ENCODE measurements at places on chromosomes 2 and 18. TPM values are rescaled to one million over a fixed set of nuclear protein-coding genes. Genes with fewer than 3 reads are reported as not detected.

GRCh38 chr2:118841828-118842461 is 5.5 kb downstream of the EN1 start:
- DNase-seq: no peak

- no peak for DNase-seq
Measured at GRCh38 chr2:168718622-168719021, 83.8 kb upstream of the NOSTRIN start.

Gene SCTR
- total RNA-seq: not detected

GRCh38 chr2:44285174-44285573 is 9.9 kb downstream of the SLC3A1 start:
- DNase-seq: no peak

DNA sequence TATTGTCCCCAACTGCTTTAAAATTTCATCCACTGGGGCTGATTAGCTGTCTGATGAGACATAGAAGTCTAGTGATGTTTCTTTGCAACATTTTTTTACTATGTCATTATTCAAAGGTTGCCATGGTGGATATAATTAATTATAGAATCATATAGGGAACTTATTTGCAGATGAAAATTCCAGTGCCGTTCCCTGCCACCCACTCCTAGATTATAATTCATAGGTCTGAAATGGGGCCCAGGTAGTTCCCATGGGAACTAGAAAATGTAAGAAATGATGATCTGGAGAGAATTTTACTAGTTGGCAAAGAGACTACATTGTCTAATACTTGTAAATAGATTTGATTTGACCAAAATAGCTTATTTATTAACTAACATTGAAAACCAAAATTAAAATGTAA is 1496.5 kb upstream of the NXPH2 start:
- DNase-seq: no peak

DNA sequence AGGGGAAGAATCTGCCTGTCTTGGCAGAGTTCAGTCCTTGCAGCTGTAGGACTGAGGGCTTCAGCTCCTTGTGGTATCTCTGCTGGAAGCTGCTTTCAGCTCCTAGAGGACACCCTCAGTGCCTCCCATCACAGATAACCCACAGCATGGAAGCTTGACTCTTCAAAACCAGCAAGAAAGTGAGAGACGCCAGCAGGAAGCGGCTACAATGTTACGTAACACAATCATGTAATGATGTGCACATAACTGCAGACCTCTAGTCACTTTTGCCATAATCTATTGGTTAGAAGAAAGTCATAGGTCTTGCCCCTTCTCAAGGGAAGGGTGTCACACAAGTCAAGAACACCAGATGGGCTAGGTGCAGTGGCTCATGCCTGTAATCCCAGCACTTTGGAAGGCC is 69.1 kb upstream of the AFF3 start:
- DNase-seq: no peak

GRCh38 chr2:75241696-75242095 is 42.4 kb upstream of the TACR1 start:
- no peak for DNase-seq

- DNase-seq: no peak
Measured at GRCh38 chr2:77713412-77713811, 191.2 kb upstream of the LRRTM4 start.

Gene POTEJ
- not detected for total RNA-seq

Gene RNMT
- total RNA-seq: 47.2 TPM

Gene CRYGD
- not detected for total RNA-seq

- DNase-seq: no peak
Measured at GRCh38 chr2:165572151-165572550, 102.7 kb downstream of the CSRNP3 start.

GRCh38 chr18:42583283-42583731 is 532.2 kb downstream of the RIT2 start:
- DNase-seq: no peak

DNA sequence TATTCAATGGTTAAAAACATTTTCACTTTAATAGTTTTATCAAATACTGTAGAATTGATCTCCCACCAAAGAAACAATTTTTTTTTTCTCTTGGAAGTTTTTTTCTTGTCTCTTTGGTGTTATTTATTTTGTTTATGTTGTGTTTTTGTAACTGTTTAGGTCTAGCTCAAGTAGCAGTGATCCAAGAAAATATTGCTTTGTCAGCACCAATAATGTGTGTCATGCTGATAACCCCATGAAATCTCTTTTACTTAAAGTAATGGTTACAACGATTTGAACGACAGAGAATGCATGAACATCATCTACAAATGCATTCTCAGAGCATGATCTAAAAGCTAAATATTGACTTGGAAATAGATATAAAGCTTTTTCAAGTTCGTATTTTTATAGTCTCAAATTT is 122.9 kb downstream of the DOK6 start:
- DNase-seq: no peak

- DNase-seq: no peak
Measured at GRCh38 chr2:179606141-179606540, 255.3 kb downstream of the ZNF385B start.

GRCh38 chr2:149799013-149799705 is 211.6 kb upstream of the MMADHC start:
- no peak for DNase-seq

DNA sequence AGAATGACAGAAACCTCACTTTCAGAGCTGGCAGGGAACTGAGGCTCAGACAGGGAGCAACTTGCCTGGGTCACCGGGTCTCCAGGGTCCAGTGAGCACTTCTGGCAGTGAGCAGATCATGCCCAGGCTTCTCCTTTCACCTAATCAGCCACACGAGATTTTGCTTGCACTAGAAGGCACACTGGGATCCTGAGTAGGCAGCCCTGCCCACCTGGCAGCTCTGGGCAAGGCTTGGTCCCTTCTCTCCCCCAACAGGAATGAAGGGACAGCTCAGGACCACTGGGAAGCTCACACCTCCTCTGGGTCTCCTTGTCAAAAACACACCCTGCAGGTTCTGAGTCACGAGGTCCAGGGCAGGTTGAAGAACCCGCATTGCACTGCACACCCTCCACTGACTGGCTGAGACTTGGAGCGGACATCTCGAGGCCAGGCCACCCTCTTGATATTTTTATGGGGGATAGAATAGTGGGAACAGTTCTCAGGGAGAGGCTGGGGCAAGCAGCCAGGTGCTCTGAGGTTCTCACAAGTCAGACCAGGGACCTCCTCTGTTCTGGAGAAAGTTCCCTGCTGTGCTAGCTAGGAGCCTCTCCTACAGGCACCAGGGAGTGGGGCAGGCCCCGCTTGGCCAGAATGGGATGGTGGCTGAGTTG is 5.7 kb downstream of the MAL start:
- no peak for DNase-seq

GRCh38 chr2:38109732-38110181 is 33.8 kb upstream of the CYP1B1 start:
- DNase-seq: no peak

- no peak for DNase-seq
Measured at GRCh38 chr18:21830532-21830931, 89.9 kb downstream of the MIB1 start.

Gene GAREM1
- total RNA-seq: not detected

GRCh38 chr2:120887741-120888231 is 152.1 kb downstream of the GLI2 start:
- no peak for DNase-seq

DNA sequence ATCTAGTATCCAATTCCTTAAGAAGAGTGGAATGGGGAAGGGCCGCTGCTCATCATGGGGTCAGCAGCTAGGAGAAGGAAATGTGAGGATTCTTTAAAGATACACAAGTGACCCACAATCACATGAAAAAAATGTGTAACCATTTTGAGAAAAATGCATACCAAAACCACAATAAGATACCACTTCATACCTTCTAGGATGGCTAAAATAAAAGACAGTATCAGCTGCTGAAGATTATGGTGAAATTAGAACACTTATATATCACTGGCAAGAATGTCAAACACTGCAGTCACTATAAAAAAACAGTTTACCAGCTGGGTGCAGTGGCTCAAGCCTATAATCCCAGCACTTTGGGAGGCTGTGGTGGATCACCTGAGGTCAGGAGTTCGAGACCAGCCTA is 67.9 kb downstream of the C2orf74 start:
- no peak for DNase-seq

Gene SLC4A5
- 1.2 TPM for total RNA-seq

- DNase-seq: no peak
Measured at GRCh38 chr2:1874101-1874865, 130.0 kb upstream of the PXDN start.

DNA sequence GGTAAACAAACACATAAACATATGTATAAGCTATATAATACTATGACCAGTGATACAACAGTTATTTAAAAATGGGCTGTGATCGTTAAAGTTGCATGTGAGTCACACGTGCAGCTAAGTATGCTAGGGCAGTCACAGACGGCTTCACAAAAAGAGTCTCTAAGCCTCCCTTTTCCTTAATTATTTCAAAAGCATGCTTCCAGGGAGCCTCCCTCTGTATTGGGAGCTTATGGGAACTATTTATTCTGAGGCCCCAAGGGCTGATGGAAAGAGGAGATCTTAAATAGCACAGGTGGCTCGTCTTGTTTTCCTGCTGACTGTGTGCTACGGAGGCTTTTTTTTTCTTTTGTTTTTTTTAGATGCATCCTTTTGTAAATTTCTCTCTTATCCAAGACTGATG is 94.3 kb downstream of the ADCYAP1 start:
- DNase-seq: no peak

DNA sequence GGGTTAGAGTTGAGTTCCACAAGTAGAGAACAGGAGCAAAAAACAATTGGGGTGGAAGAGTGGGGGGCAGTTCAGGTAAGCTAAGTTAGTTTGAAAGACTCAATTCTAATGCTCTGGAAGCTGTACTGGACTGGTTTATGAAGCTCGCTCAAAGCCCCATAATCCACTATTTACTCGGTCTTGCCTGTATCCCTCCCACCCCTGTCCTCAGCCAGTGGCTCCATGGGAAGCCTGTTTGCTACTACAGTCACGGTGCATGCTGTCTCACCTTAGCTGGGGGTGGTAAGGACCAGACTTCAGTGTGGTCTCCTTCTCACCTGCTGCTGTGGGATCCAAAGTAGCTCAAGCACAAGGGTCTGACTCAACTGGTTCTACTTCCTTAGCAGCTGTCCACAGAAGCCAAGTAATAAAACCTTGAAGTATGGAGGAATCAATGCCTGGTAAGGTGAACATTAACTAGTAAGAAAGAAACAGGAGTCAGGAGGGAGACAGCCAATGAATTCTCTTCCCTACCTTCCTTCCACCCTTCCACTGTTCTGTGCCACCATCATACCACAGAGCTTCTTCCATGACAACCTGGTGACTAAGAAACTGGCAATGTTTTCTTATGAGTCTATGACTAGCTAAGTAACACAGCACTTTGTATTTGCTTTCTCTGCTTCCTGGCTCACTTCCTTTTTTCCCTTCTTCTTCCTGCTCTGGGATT is 230.8 kb downstream of the SRBD1 start:
- no peak for DNase-seq

Gene CAPN14
- 1.2 TPM for total RNA-seq

- no peak for DNase-seq
Measured at GRCh38 chr18:43484710-43485109, 207.4 kb upstream of the SYT4 start.

- no peak for DNase-seq
Measured at GRCh38 chr2:170073288-170073687, 104.7 kb upstream of the MYO3B start.

Gene LMAN2L
- total RNA-seq: 8.3 TPM

GRCh38 chr2:205646680-205647079 is 35.6 kb upstream of the NRP2 start:
- no peak for DNase-seq

GRCh38 chr2:47708801-47709499 is 74.0 kb upstream of the MSH6 start:
- no peak for DNase-seq

DNA sequence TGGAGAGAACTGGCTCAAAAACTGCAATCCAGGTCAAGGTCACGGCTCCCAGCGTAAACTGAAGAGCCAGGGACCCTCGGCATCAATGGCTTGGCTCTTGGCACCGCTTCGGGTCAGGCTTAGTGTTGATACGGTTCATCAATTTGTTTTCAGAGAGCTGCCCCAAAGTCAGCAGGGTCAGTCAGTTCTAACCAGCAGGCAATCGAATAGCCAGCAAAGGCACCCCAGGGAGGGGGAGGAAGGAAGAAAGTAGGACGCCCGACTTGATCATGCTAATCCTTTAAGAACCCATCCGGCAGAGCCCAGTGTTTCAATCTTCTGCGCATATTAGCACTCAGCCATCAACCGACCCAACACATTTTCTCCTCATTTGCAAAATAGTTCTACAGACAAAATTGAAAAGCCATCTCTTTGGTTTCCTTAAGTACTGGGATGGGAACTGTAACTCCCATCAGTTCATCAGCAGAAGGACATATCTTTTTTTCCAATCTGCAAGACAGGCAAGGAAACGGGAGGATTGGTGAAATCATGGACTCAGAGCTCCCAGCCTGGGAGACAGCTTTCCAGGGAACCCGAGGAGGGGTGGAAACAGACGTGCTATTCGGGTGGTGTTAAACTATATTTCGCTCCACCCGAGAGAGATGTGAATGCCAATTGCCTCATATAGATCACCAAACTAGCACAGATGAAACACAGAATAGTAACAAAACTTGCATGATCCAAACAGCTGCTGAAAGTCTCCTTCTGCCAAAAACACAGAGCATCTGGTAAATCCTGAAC is 40.7 kb upstream of the CABLES1 start:
- DNase-seq: no peak

Gene CHRNG
- total RNA-seq: not detected

GRCh38 chr2:196801674-196802261 is 2.3 kb upstream of the GTF3C3 start:
- no peak for DNase-seq

GRCh38 chr2:191538334-191538903 is 139.5 kb upstream of the NABP1 start:
- DNase-seq: no peak

Gene CRACDL
- 0.22 TPM for total RNA-seq

DNA sequence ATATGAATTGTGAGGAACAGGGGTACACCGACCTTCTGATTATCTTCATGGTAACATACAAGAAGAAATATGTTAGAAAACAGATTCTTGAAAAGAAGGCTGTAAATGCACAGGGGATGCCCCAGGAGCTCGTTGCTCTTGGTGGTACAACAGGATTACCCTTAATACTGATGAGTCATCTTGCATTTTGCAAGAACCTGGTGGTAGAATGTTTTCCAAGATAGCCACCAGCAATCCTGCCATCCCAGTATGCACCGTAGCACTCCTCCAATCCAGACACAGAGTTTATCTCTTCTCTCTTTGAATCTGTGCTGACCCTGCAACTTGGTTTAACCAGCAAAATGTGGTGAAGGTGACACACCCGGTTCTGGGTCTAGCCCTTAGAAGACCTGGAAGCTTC is 238.3 kb downstream of the EN1 start:
- no peak for DNase-seq

Gene DPYSL5
- total RNA-seq: not detected

Gene MYO5B
- total RNA-seq: not detected

Gene PRKAG3
- total RNA-seq: not detected
